Mucosa of gallbladder (tissue), 1 donor: ENCODE measurements at places on chromosomes 11 and 22. TPM values are rescaled to one million over a fixed set of nuclear protein-coding genes. Genes with fewer than 3 reads are reported as not detected.

- DNase-seq = no peak
Measured at GRCh38 chr11:33775832-33776470, 1.6 kb upstream of the FBXO3 start.

DNA sequence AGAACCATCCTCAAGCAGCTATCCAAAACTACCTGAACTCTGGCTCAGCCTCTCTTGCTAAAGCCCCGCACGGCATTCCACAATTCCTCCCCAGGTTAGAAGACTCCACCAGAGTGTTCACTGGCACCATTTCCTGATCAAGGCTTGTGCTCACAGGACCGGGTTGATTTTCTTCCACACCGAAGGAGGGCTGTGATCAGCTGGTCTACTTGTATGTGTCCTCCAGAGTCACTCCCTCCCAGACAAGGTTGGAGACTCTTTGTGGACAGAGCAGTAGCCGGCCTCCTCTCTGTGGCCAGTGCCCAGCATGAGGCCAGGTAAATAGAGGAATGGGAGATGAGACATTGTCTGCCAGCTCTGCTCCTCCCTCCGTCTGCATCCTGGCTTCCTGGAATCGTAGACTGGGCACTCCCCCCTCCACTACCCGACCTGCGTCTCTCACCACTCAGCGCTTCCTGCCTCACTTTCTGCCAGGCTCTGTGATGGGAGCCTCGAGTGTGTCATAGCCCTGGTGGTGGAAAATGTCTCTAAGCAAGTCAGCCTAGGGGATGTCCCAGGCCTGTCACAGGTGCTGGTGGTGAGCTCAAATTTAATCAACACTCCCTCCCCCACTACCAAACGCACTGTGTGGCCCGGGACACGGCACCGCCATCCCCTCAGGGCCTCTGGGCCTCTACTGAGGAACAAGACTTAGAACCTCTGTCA, 12.5 kb upstream of the TMPRSS6 start:
- DNase-seq = peak; percentile 57

DNA sequence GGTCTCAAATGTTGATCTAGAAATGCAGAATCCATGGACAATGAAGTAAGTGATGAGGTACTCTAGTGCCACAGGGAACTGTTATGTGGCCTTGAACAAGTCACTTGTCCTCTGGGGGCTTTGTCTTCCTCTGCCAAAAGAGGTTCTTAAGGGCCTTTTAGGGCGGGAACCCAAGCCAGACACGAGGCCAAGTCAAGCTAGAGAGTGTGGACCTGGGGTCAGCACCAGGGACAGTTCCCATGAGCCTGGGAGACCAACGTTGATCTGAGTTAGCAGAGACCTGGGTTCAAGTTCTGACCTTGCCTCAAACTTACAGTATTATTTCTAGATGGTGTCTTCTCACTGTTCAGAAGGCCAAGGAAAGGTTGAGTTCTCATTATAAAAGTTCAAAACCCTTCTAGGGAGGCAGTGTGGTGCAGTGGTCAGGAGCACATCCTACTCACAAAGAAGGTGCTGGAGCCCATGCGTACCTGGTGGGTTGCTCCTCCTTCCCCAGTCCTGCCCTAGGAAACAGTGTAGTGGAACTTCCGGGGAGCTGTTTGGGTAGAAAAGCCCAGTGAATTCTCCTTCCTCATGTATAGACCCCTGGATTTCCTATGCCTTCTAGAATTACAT, 121.5 kb downstream of the CHST1 start:
- no peak for DNase-seq

GRCh38 chr22:31439808-31440207, 40.4 kb downstream of the DRG1 start:
- DNase-seq = no peak

DNA sequence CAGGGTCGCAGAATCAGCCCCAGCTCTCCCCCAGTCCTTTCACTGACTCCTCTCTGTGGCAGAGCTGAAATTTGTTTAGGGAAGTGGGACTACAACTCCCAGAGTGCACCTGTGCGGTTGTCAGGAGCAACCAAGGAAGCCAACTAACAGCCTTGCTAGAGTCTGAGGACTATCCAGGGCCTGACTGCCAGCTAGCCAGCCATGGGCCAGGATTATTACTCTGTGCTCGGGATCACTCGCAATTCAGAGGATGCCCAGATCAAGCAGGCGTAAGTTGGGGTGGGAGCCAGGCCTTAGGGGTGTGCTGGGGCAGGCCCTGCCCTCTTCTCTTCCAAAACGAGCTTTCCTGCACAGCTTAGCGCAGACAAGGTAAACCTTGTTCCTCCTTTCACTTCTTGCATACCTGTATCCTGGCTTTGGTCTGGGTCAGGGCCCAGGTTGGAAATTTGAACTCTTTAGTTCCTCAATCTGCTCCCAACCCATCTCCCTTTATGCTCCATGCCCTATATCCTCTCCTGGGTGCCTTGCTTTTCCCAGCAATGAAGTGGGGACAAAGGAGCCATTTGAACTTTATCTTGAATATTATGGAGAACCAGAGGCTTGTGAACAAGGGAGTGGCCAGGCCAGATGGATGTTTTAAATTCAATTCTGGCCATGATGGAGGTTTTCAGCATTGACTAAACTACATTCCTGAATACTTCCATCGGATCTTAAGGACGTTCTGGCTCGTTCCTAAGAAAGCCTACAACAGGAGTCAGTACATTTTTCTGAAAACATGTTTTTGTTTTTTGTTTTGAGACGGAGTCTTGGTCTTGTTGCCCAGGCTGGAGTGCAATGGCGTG, at the start of gene DNAJB13:
Gene DNAJB13, plus strand, starts transcription at position 158 of the 842 bp plus-strand sequence. Its CDS starts 44 bp downstream, at position 202.
- peak; percentile 61 for DNase-seq

DNA sequence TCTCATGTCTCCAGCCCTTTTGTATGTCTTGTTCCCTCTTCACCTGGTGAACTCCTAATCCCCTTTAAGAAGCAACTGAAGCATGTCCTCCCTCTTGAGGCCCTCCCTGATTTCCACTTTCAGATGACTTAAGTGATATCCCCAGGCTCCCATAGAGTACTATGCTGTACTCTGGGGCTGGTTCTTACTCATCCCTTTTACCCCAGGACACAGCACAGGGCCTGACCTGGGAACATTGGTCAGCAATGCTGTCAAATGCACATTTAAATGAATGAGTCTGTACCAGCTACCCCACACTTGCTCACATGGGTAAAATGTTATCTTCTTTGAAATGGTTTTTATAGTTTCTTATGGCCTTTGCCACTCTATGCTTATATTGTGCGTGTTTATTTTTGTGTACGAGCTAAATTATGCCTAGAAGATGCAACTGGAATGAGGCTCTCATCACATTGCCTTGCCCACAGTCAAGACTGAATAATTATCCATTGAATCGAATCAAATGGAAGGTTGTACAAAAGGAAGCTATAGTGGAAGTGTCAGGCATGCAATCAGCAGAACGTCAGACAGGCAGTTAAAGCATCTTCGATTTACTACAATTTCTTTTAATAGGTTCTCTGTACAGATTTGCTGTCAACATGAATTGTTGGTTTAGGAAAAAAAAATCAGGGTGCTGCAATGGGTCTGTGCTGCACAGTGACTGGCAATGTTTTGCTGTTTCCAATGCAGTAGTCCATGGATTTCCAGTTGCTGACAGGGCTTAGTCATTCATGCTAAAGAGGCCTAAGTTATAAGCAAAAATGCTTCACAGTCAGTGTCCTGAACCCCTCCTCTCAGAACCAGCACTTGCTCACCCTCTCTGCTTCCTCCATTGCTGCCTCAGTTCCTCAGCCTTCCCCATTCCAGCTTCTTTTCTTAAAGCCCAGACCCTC, 79.5 kb downstream of the PARVA start:
- DNase-seq = no peak

DNA sequence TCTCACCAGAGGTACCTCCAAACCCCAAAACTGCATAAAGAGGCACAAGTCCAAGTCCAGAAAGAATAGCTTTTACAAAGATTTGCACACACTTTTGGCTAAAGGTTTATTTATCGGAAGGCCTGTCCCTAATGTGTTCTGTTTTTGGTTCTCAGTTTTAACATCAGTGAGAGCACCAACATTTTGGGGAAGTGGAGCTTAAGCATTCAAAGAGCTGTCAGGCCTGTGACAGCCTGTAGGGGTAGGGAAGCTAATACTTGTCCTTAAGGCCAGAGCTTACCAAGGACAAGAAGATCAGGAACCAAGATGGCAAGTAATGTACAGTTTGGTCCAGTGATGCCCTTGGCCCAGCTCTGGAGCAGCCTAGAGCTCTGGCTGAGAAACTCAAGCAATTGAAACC, 38.9 kb upstream of the SCUBE2 start:
- no peak for DNase-seq

GRCh38 chr22:17960695-17961445, 63.5 kb downstream of the MICAL3 start:
- no peak for DNase-seq

The ADAMTS15 gene
- total RNA-seq = 3.2 TPM

The SVIP gene
- total RNA-seq = 34.8 TPM

The LRRC32 gene
- total RNA-seq = 33.2 TPM

The PDGFD gene
- 37.6 TPM for total RNA-seq

The CHRNA10 gene
- 1.8 TPM for total RNA-seq
